Stimulated activated naive CD4-positive, alpha-beta T cell treated with Interleukin-2 at 50 U/mL for 16 hours (primary cell): ENCODE measurements at places on chromosomes 16 and 17.

- DNase-seq = no peak
These were observed 1.1 kb downstream of the CHTF8 start for GRCh38 chr16:69131167-69131838.

GRCh38 chr17:18362698-18363100, 651 bp downstream of the SHMT1 start:
- no peak for DNase-seq

DNA sequence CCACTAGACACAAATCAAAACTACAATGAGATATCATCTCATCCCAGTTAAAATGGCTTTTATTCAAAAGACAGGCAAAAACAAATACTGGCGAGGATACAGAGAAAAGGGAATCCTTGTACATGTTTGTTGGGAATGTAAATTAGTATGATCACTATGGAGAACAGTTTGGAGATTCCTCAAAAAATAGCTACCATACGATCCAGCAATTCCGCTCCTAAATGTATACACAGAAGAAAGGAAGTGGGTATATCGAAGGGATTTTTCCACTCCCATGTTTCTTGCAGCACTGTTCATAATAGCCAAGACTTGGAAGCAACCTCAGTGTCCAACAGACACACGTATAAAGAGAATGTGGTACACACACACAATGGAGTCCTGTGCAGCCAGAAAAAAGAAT, 35.3 kb downstream of the KATNIP start:
- no peak for DNase-seq

DNA sequence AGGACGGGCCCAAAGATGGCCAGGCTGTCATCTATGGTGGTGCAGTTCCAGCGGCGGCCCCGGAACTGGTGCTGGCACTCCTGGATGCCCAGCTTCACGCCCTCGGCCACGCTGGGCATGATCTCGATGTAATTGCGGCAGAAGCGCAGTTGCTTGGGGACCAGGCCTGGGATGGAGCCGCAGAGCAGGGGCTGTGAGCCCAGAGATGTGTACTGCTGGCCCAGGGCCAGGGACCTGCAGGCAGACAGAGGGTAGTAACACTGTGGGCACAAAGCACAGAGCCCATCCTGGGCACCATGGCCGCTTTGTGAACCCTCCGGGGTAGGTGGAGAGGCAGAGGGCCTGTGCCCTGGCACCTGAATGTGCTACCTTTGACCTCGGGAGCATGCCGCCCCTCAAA, 44.8 kb downstream of the WNT3 start:
- no peak for DNase-seq

GRCh38 chr17:36149296-36149820, 27.1 kb downstream of the TBC1D3B start:
- DNase-seq = no peak

GRCh38 chr17:80449194-80449929, 27.0 kb downstream of the NPTX1 start:
- DNase-seq = no peak

DNA sequence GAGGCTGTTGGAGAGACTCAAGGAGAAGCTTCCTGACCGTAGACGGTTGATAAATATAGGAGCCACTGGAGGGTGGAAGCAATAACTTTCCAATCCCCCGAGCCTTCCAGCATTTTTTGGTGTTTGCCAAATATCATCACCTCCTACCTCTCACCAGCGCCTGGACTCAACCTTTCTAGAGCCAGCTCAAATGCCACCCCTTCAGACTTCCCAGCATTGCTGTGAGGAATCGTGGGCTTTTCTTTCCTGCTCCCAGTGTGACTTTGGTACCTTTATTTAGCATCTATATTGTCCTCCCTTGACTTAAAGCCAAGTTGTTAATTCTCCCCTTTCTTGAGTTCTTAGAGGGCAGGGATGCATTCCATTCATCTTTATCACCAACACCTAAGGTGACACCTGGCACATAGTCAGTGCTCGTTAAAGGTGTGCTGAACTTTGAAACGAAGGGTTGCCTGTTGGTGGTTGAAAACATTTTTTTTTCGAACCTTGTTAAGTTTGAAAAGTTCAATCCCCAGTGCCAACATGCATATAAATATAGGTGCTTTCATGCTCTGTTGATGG, 35.3 kb upstream of the CCR7 start:
- no peak for DNase-seq

GRCh38 chr16:27161398-27161797, 41.9 kb upstream of the KDM8 start:
- DNase-seq = no peak

DNA sequence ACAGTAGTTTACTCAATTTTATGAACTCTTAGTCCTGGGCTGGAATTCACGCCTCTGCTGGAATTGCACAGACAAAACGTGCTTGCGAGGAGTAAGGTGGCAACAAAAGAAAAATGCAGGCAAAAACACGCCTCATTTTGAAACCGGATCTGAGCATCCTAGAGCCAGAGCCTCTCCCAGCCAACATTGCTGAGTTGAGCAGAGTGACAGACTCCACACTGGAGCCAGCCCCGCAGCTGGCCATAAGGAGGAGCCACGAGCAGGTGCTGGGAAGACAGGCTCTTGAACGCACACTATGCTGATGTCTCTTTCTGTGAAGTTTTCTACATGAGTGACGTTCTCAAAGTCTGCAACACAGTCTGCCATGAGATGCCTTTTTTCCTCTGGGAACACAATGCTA, 14.6 kb upstream of the HSBP1 start:
- DNase-seq = no peak

GRCh38 chr17:50944902-50945720, 79.0 kb upstream of the TOB1 start:
- DNase-seq = no peak

DNA sequence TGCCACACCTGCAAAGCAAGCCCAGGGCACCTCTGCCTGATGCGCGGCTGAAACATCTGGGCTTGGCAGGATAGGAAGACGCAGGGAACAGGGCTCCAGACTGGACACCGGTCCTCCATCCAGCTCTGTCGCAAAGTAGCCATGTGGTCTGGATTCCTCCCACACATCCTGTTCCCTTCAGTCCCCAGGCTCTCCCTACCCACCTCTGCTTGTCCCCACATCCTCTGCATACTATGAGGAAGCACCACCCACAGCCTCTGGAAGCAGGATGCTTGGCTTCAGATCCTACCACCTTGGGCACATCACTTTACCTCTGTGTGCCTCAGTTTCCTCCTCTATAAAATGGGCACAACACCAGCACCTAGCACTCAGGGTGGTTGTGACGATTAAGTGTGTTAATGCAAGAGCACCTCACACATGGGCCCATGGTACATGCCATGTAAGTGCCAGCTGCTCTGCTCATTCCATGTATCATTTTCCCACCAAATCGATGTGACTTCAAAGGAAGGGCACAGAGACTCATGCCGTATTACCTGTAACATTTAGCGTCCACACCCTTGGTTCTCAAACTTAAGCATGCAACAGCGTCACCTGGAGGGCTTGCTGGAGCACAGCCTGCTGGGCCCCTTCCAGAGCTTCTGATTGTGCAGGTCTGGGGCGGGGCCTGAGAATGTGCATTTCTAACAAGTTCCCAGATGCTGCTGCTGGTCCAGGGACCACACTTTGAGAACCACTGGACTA, 138.6 kb upstream of the SDK2 start:
- DNase-seq = no peak

DNA sequence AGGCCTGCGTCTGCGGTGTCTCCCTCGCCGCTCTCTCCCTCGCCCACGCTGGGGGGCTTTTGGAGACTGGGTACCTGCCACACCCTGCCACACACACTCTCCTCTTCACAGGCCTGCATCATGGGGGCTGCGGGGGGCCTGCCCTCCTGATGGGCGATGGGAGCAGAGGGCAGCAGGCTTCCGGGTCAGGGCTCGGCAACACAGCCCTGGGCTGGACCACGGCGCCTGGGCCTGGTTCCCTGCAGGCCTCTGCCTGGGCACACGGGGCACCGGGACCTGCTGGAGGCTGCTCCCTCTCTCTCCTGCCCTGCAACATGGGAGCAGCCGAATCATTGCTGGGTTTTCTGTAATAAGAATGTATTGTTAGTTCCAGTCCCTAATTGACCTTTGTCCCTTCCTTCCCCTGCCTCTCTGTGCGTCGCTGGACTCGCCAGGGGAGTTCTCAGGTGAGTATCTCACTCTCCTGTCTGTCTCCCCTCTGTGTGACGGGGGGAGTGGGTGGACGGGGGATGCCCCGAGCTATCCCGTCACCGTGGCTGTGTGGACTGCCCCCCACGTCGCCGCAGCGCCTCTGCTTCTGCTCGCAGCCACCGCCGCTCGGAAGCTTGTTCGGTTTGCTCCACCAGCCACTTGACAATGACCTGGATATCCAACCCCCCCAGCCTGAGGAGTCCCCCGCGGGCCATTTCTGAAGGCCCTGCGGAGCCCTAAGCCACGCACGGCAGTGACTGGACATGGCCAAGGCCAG, 13.5 kb downstream of the NME3 start:
- DNase-seq = no peak

DNA sequence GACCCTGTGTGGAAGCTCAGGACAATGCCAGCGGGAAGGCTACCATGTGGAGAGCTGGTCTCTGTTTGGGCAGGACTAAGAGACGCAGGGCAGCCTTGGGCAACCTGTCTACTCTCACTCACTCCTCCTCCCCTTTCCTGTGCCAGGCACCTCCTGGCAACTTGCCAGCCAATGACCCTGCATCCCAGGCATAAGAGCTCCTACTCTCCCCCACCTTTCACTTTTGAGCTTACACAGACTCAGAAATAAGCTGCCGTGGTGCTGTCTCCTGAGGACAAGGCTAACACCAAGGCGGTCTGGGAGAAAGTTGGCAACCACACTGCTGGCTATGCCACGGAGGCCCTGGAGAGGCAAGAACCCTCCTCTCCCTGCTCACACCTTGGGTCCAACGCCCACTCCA, 2.6 kb downstream of the HBM start:
- DNase-seq = no peak

DNA sequence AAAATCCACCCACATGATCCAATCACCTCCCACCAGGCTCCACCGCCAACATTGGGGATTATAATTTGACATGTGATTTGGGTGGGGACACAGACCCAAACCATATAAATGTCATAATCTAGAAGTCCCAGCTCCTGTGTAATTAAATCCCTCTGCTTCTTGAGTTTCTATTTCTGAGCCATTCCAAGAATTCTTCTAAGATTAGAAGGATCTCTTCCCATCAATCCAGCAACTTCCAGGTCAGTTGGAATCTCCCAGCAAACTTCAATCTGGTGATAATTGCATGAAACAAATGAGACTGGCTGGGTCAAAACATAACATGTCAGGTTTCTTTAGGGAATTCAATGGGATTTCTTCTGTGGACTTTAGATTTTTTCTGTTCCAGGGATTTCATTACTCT, 127.8 kb upstream of the CDH5 start:
- DNase-seq = no peak

- no peak for DNase-seq
These were observed 397.6 kb upstream of the MAF start for GRCh38 chr16:79998143-79998542.
